ENCODE measurements at places on chromosomes 16 and 17.

GRCh38 chr17:63435681-63436522 is 10.2 kb downstream of the CYB561 start:
- DNase-seq: no peak

DNA sequence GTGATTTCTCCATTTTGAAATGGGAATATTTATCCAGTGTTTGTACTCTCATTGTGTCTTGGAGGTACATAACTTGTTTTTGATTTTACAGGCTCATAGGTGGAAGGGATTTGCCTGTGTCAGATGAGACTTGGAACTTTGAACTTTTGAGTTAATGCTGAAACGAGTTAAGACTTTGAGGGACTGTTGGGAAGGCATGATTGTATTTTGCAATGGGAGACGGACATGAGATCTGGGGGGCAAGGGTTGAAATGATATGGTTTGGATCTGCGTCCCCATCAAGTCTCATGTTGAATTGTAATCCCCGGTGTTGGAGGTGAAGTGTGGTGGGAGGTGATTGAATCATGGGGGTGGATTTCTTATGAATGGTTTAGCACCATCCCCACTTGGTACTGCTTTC is 21.8 kb downstream of the PRDM7 start:
- DNase-seq: no peak

DNA sequence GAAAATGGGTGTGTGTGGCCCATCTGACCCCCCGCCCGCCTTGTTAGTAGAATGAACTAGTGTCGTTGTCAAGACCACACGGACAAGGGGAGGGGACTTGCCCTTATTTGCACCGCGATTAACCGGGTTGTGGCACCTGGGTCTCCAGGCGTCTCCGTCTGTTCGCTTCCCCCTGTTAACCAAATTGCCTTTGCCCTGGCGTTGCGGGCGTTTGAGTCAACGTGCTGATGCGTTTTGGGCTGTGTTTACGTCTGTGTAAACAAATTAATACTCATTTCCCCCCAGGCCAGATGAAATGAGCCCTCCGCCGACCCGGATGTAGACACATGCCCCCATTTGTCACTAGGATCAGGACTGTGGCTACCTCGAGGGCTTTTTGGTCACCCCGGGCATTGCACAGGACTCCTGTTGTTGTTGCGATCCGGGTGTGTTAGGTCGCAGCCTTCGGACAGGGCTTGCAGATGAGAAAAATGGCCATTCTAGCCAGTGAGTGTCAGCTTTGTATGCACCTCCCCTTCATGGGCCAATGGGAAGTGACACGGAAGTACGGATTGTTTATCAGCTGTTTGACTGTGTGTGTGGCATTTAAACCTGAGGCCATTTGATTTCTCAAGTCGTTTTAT is 906 bp downstream of the RBL2 start:
- DNase-seq: peak; percentile 32

- no peak for DNase-seq
These were observed 26.7 kb downstream of the BBS2 start for GRCh38 chr16:56493126-56493525.

DNA sequence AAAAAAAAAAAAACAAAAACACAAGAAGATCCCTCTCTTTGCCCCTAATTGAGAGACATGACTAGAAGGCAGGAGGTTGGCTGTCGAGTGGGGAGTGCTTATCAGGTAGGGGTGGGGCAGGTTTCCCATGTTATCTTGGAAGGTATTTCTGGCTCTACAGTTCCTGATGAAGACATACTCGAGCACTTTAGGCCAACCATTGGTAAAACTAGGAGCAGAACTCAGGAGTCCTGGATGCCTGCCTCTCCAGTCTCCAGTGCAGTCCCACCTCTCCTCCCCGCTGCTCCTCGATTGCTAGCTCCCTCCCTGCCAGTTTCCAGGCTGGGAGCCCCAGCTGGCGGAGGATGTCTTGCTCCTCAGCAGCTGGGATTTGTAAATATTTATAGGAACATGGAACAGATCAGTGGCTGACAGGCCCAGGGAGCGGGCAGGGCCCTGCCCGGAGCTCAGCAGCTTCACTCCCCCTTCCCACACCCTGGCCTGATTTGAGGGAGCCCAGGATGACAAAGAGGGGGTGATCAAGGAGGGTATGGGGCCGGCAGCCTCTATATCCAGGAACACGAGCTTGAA is 11.4 kb upstream of the C1QL1 start:
- no peak for DNase-seq

DNA sequence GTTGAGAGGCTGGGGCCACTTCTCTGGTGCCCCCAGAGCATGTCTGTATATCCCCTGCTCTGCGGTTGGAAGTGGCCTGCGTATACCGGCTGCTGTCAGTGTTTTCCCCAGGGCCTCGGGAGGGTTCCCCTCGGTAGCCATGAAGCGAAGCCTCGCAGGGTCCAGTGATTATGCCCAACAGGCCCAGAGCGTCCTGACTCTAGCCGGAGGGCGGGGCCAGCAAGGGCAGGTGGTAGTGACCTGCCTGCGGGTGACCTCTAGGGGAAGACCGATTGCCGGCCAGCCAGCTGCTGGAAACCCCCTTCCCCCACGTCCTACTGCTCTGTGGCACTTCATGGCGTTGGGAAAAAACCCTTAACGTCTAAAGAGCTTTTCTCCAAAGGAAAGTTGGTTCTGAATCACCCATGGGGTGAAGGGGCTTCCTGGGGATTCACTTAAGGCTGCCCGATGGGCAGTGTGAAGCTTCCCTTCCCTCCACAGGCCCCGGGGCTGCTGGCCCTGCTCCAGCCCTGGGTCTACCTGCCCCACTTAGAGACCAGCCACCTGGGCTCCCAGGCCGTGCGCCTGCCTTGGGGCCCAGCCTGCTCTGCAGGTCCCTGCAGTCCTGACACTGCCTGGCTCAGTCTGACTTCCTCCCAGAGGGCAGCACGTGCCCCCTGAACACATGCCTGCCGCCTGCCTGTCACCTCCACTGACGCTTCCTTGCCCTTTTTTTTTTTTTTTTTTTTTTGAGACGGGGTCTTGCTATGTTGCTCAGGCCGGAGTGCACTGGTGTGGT is 72.8 kb downstream of the SOCS1 start:
- DNase-seq: no peak

DNA sequence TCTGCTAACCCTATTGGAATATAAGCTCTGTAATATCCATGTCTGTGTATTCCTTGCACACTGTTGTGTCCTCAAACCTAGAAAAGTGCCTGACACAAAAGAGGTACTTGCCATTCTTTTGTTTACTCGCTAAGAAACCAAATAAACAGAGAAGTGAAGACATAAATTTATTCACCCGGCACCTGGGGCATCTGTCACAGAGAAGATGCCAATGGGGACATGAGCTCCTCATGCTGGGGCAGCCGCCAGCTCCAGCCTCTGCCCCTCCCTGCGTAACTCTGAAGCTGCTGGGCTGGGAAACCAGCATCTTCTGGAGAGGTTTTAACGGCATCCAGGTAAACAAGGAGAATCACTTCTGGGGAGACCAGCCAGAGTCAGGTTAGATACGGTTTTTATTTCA is 15.1 kb upstream of the CDRT4 start:
- DNase-seq: no peak

DNA sequence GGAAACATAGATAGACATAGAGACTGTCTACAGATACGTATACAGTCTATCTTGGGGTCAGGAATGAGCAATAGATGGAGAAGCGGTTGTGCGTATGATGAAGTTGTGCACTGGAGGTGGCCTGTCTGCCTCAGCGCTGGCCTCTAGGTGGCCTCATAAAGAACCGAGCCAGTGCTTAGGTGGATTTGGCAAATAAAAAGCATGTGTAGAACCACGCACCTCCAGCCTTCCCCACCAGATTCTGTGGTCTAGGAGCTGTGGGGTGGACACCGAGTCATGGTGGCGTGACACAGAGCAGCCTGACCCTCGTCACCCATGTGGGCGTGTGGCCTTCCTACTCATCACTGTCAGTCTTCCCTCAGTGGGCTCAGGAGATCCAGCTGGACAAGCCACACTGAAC is 34.0 kb downstream of the PGS1 start:
- no peak for DNase-seq

All from stimulated activated CD4-positive, alpha-beta T cell treated with anti-CD3 and anti-CD28 coated beads, Interleukin-1b, Interleukin-23, amount 100 ng/mL, for 24 hours (primary cell).